ENCODE measurements at places on chromosomes 3 and 15.

DNA sequence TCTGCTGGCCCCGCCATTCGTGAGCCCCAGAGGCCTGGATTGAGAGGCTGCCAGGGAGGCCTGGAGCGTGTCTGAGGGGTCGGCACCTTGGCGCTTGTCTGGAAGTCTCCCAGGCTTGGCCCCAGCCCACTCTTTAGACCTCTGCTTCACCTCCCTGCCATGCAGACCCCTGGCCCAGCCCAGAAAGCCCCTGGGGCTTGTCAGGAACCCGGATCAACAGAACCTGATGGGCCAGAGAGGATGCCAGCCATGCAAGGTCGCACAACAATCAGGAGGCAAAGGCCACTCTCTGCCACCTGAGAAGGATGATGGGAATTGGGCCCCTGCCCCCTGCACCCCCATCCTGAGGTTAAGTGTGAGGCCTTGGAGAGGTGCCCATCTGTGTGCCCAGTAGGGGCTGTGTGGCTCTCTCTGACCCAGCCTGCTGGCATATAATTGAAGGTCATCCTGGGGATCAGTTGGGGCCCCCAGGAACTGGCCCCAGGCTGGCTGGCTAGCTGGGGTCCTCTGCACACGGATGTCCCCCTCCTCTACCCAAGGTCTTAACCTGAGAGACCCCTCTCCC lies 103.3 kb upstream of the SLC6A6 start:
- no peak for DNase-seq

DNA sequence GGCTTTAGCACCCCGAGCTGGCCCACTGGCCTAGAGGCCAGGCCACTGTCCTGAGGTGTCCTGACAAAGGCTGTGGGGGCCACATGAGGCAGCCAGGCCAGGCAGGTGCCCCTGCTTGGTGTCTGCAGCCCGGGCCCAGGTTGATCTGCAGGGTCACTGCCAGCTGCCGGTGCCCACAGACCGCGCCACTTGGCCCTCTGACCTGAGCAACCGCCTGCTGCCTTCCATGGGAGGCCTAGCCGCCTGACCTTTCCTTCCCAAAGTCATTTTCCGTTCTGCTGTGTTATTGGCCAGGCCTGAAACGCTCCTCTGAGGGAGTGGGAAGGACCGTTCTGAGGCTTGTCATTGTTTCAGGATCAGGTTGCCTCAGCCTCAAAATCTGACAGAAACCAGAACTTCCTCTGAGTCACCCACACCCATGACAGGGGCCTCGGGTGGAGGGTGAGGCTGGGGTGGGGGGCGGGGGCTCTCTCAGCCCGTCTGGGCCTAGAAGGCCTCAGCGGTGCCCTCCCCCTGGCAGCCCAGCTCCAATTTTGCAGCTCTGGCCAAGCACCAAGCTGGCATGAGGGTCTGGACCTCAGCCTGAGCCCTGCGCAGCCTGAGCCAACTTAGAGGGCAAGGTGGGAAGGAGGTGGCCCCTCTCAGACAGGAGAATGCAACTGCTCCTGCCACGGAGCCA lies 140.7 kb upstream of the MEF2A start:
- peak; percentile 79 for DNase-seq

DNA sequence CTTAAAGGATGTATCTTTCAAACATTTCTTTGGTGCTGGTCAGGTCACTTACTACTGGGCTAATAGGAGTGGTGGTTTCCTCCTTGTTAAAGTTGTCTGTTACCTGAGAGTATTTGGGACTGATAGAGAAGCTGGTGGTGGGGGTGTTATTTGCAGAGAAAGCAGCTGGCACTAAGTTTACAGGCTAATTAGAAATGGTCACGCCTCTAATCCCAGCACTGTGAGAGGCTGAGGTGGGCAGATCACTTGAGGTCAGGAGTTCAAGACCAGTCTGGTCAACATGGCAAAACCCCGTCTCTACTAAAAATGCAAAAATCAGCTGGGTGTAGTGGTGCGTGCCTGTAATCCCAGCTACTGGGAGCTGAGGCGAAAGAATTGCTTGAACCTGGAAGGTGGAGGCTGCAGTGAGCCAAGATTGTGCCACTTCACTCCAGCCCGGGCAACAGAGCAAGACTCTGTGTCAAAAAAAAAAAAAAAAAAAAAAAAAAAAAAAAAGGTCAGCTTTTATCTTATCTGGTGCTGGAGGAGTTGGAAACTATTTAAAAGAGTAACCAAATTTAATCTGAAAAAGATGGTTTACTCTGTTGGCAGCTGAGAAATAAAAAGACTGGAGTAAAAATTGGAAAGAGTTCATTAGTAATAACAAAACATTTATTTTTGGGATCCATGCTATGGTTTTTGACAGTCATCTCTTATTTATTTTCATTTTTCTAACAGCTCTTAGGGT lies 332.6 kb downstream of the PTPRG start:
- no peak for DNase-seq

- no peak for DNase-seq
Observed at GRCh38 chr15:36977659-36978058, 122.7 kb downstream of the MEIS2 start.

- DNase-seq, result peak; percentile 66
Observed at GRCh38 chr3:16243706-16244490, 20.8 kb downstream of the DPH3 start.

DNA sequence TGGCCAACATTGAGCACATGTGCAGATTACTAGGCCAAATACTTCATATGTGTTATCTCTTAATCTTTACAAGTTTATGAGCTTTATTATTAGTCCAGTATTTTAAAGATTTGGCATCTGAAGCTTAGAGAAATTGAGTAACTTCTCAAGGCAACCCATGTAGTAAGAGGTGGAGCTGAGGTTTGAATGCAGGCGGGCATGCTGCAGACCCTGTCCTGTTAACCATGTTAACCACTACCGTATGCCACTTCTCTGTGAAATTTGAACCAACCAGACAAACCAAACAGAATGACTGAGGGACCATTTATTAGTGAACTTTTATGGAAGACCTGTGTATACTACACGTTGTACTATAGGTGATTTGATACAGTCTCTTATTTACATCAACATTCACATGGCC lies 49.7 kb downstream of the MEF2A start:
- DNase-seq, result no peak

DNA sequence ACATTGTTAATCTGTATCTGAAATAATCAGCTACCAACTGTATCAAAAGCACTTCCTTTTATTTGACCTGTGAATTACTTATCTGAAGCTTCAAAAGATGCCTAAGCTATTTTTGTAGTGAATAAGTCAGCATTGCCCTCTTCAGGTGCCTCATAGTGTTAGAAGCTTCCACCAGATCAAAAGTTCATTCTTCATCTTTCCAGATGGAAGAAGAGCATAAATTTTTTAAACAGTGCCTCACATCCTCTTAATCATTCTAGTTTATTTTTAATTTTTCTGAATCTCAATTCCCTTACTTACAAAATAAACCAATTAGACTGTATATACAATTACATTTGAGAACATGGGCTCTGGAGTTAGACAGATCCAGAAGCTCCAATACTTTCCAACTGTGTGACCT lies 65.0 kb downstream of the MYO5A start:
- DNase-seq, result no peak

- peak; percentile 71 for DNase-seq
Observed at GRCh38 chr3:4939276-4939675, 40.0 kb upstream of the BHLHE40 start.

GRCh38 chr3:11002371-11002807 lies 9.8 kb downstream of the SLC6A1 start:
- DNase-seq, result no peak

- DNase-seq, result no peak
Observed at GRCh38 chr3:132289316-132289715, 27.9 kb upstream of the ACP3 start.

DNA sequence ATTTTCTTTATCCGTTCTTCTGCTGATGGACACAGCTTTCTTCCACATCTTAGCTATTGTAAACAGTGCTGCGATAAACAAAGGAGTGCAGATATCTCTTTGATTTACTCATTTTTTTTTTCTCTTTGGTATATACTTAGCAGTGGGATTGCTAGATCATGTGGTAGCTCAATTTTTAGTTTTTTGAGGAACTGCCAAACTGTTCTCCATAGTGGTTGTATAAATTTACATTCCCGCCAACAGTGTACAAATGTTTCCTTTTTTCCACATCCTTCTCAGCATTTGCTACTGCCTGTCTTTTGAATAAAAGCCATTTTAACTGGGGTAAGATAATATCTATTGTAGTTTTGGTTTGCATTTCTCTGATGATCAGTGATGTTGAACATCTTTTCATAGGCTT lies 196.8 kb upstream of the ZNF717 start:
- DNase-seq, result no peak

DNA sequence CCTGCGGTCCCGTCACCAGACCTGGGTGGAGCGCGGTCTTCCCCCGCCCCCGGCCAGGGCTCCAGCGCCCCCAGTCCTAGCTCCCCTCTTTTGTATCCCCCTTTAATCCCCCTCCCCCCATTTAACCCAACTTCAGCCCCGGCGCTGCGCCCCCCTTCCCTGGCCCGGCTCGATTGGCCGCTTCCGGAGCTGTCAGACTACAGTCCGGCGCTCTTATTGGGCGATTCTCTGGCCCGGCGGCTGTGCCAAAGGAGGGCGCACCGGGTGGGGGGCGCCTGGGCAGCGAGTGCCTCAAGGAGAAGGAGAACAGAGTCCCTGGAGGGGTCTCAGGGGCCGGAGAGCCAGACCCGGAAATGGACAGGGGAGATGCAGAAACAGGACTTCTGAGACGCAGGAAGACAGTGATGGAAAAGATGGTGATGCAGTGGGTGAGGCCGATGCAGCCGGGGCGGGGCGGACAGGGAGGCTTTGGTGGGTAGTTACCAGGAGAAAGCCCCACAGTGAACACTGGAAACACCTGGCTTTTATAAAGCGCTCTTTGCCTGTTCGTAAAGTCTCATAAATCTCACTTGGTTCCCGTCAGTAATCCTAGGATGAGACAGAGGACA lies 1.2 kb upstream of the ADCY5 start:
- peak; percentile 6 for DNase-seq

DNA sequence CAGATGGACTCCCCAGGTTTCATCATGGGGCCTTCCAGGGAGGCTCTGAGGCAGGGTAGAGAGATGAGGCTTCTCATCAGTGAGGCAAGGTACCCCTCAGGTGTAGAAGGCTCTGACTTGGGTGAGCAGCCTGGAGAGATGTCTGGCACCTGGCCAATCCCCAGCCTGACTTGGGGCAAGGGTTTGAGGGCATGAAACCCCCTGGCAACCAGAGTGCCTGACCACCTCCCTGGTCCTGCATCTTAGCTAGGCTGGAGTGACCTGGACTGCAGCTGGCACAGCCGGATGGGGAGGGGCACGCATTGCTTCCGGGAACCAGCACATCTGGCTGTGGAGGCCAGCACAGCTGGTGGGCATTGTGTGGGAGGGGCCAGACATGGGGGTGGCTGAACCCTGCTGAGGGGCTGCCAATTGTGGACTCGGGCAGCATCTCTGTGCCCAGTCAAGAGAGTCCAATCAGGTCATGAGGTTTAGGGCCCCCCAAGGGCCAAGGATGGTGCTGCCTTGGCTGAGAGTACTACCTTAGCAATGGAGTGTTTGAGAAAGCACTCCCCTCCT lies 1.9 kb downstream of the ZBTB47 start:
- no peak for DNase-seq

DNA sequence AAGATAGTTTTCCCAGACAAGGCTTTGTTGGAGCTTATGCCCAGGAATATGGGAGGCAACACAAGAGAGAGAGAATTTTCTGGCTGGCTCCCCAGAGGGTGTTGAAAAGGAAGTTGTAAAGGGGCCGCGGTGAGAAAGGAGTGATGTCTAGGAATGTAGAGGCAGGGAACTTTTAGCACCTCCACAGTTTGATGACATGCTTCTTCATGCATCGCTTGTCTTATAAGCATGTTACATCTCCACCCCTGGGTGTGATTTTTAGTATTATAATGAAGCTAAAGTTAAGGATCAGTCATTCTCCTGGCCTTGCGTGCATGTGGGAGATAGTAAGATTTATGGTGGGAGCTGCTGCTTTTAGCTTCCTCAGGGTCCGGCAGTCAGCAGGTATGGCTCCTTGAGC lies 32.8 kb upstream of the TF start:
- no peak for DNase-seq

DNA sequence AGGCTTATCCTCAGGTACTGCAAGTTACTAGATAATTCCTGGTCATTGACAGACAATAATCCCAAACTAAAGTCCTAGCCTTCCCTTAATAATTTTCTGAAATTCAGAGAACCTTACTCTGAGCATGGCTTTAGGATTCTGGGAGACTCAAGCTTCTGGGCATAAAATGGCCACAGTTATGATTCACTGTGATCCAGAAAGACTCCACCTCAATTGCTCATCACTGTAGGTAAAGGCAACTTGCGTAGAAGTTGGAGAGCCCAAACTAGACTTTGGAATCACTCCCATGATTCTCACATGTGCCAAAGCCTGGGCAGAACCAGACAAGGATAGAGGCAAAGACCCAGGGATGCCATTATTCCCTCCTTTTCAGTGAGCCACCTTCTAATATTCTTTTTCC lies 195.3 kb downstream of the OSBPL10 start:
- no peak for DNase-seq

GRCh38 chr3:55085231-55085630 lies 157.4 kb upstream of the LRTM1 start:
- no peak for DNase-seq

- DNase-seq, result no peak
Observed at GRCh38 chr3:146214493-146214892, 36.4 kb downstream of the PLSCR4 start.

DNA sequence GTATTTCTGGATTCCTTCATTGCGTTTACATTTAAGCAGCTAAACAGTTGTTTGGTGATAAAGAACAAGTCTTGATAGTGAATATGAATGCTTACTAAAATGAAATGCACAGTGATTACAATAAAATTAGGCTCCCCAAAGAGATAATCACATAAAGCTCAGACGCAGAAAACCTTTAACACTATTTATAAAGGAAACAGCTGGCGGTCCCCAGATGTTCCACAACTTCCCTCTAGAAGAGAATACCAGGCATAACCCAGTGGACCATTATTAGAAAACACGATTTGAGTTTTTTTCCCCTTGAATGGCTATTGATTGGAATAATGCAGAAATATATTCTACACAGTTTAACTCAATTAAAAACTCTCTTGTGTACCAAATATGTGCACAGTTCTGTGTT lies 573.2 kb downstream of the DIPK2A start:
- no peak for DNase-seq

DNA sequence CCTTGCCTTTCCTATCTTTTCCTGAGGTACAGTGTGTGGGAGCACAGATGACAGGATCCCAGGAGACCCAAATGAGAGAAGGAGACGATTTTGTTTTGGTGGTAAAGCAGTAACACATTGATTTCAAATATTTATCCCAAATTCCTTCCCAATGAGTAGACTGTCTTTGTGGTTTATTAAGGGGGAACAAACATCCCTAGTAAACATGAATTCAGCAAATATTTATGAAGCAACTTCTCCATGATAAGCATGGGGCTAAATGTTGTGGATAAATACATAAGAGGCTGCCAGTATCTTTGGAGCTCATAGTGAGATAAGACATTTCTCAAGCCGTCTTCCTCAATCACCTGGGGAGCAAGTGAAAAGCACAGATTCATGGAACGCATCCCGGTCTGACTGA lies 460.8 kb upstream of the CFAP20DC start:
- no peak for DNase-seq

GRCh38 chr3:48697952-48698351 lies 12.2 kb upstream of the NCKIPSD start:
- DNase-seq, result no peak
